ENCODE measurements at places on chromosomes 12 and 14. TPM values are rescaled to one million over a fixed set of nuclear protein-coding genes. Genes with fewer than 3 reads are reported as not detected.

DLGAP5 gene
- not detected for total RNA-seq

AP1G2 gene
- total RNA-seq: 78.6 TPM

PTPRR gene
- 0.49 TPM for total RNA-seq

MSI1 gene
- total RNA-seq: 1.3 TPM

COX8C gene
- not detected for total RNA-seq

DNA sequence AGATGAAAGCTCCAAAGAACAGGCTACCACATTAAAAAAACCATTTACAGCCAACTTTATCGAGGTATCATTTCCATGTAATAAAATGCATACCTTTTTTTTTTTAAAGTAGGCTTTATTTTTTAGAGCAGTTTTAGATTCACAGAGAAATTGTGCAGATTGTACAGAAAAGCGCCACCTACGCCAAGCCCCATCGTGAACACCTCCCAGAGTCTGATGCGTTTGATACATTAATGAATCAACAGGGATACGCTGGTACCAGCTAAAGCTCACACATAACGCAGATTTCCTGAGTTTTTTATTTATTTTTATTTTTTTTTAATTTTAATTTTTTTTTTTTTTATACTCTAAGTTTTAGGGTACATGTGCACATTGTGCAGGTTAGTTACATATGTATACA, 129.9 kb downstream of the KIF26A start:
- H3K4me3 ChIP-seq: no peak overlapping the region
- H3K36me3 ChIP-seq: no peaks in the 10 kb centered on the region
- no peaks in the 10 kb centered on the region for H3K27me3 ChIP-seq
- DNase-seq: no peak
- no peaks in the 10 kb centered on the region for H3K4me1 ChIP-seq
- H3K27ac ChIP-seq: no peak overlapping the region

GRCh38 chr14:22842211-22843122, 6.1 kb downstream of the MMP14 start:
- no peaks in the 10 kb centered on the region for H3K36me3 ChIP-seq
- no peaks in the 10 kb centered on the region for H3K4me1 ChIP-seq
- no peaks in the 10 kb centered on the region for H3K27me3 ChIP-seq
- no peak overlapping the region for H3K4me3 ChIP-seq
- peak; percentile 65 for DNase-seq

GRCh38 chr12:113670742-113671141, 199.1 kb upstream of the LHX5 start:
- no peak overlapping the region for H3K4me3 ChIP-seq
- no peaks in the 10 kb centered on the region for H3K36me3 ChIP-seq
- no peak for DNase-seq
- H3K27me3 ChIP-seq: no peaks in the 10 kb centered on the region
- no peaks in the 10 kb centered on the region for H3K4me1 ChIP-seq

DNA sequence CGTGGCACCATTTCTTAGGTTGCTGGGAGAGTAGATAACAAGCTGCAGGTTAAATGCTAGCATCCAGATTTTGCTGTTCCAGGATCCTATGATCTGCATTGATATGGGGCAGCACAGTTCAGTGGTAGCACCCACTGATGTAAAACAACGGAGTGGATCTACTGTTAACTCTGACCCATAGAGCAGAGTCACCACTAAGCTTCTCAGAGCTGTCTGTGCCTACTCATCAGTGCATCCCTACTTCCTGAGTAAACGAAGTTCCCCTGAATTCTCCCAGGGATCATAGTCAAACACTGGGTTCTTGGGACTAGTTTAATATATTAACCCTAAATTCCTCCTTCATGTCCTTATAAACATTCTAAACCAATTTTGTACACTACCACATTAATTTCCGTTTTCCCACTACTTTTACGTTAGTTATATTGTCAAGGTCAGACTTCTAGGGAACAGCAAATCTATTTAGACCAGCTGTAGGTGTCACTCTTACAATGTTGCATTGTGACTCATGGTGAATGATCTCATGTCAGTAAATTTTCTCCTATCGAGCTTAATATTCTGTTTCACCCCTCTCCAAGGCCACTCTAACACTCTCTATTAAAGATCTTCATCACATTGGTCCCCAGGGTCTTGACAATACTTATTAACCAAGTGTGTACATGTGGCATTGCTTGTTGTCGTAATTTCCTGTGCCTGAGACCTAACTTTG, 10.3 kb downstream of the RERGL start:
- H3K4me1 ChIP-seq: no peaks in the 10 kb centered on the region
- H3K36me3 ChIP-seq: no peaks in the 10 kb centered on the region
- H3K27me3 ChIP-seq: no peaks in the 10 kb centered on the region
- no peak overlapping the region for H3K27ac ChIP-seq

DNA sequence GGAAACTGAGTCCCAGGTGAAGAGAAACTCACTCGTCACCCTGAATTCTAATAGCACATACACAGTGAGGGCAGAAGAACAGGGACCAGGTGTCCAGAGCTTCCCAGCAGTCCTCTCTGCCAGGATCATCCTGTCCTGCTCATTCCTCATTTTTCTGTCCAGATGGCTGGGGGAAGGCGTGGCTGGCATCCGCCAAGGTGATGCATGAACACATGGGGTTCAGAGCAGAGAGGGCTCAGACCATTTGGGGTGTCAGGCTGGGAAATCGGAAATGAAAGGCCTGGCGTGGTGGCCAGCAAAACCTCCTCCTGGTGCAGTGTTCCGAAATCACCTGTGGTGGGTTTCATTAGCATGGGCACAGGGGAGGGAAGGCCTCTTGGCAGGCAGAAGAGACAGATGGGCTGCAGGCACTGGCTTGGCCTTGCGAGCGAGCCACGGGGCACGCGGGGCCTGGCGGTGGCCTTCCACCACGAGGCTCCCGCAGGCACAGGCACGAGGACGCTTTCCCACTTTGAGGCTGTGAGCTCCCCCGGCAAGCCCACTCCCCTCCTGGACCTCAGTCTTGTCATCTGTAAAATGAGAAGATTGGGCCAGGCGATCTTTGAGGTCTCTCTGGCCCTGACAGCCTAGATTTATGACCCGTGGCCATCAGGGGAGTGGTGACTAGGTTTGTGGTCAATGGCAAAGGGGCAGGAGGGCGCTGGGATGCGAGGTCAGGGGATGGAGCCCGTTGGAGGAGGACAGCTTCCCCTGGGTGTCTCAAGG, 68.5 kb downstream of the TSPAN9 start:
- no peaks in the 10 kb centered on the region for H3K27me3 ChIP-seq
- no peak overlapping the region for H3K4me3 ChIP-seq
- H3K27ac ChIP-seq: no peak overlapping the region
- H3K36me3 ChIP-seq: no peaks in the 10 kb centered on the region

DNA sequence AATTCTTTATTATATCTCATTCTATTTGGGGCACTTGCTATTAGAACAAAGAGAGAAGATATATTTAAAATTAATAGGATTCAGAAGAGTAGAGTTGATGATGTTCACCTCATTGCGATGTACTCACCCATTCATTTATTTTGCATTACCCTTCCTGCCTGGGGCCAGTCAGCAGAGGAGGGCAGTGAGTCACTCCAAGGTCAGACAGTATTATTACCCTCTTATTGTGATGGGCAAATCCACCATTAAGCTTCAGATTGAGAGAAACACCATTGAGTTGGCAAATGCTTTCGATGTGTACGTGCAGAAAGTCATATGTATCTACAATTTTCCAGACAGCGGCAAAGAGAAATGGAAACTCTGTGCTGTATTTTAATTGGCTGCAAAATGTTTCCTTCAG, 134.2 kb downstream of the BICD1 start:
- H3K27ac ChIP-seq: no peak overlapping the region
- no peak for DNase-seq
- no peak overlapping the region for H3K4me3 ChIP-seq
- H3K27me3 ChIP-seq: no peaks in the 10 kb centered on the region
- H3K4me1 ChIP-seq: no peaks in the 10 kb centered on the region

- no peak overlapping the region for H3K4me3 ChIP-seq
- peak overlapping the region; percentile 50 for H3K27ac ChIP-seq
- H3K4me1 ChIP-seq: no peaks in the 10 kb centered on the region
- H3K27me3 ChIP-seq: no peaks in the 10 kb centered on the region
- no peaks in the 10 kb centered on the region for H3K36me3 ChIP-seq
Observed at GRCh38 chr14:92511453-92512238, 1.9 kb upstream of the RIN3 start.

DNA sequence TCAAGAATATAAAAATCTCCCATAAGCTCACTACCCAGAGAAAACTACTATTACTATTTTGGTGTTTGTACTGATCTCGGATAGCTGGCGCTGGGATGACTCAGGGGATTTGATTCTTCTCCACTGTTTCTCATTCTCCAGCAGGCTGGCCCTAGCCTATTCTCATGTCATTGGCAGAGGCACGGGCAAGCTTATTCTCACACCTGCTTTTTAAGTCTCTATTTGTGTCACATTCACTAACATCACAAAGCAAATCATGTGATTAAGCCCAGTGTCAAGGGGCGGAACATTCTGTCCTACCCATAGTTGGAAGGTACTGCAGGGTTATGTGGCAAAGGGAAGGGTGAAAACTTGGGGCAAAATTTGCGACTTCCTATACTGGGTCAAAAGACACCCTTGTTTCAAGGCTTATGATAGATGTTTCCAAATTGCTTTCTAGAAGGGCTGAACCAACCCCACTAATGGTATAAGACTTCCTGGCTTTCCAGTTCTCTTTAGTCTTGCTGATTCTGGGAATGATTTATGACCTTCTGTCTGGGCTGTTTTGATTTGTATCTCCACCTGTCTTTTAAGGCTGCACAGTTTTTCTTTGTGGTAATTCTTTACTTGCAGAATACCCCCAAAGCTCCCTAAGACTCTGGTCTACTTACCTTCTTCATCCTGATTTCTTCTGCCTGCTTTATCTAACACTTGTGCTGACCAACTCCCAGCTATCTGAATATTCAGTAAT, 406.4 kb downstream of the NRXN3 start:
- H3K4me1 ChIP-seq: no peaks in the 10 kb centered on the region
- H3K27me3 ChIP-seq: no peaks in the 10 kb centered on the region
- H3K4me3 ChIP-seq: no peak overlapping the region
- no peaks in the 10 kb centered on the region for H3K36me3 ChIP-seq
- no peak for DNase-seq

GRCh38 chr12:70598467-70599193, 38.6 kb downstream of the PTPRB start:
- H3K4me1 ChIP-seq: no peaks in the 10 kb centered on the region
- H3K36me3 ChIP-seq: no peaks in the 10 kb centered on the region
- no peaks in the 10 kb centered on the region for H3K27me3 ChIP-seq
- no peak for DNase-seq

- no peaks in the 10 kb centered on the region for H3K27me3 ChIP-seq
- no peak overlapping the region for H3K27ac ChIP-seq
- no peaks in the 10 kb centered on the region for H3K4me1 ChIP-seq
- no peak overlapping the region for H3K4me3 ChIP-seq
- DNase-seq: no peak
Observed at GRCh38 chr14:105446971-105447370, 27.3 kb downstream of the MTA1 start.

DNA sequence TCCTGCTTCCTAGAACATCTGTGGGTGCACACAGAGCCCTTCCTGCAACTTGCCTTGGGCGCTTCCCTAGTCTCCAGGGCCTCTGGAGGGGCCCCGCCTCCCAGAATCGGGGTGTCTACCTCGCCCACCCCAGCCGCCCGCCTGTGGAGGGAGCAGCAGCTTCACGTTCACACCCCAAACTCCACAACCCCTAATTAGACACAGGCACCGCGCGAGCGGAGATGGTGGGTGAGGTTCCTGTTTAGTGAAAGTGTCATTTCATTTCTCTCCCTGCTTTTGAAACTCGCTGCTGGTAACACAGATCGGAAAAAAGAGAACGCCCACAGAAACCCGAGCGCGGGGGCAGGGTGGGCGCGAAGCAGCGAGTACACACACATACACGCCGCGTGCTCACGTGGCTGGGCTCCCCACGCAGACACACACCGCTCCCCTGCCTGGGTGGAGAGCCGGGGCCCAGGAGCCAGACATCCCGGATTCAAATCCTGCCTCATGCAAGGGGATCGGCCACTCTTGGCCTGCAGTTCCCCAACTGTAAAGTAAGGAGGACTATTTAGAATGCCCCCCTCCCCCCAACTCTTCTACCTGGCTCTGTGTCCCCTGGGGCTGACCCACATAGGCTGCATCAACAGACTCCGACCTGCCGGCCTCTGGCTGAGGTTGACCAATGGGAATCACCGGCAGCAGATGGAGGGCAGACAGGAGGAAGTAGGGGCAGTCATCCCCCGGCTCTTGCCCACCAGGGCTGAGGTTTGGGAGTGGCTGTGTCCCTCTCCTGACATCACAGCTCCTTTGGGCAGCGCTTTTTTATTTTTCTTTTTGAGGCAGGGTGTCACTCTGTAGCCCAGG, 79.2 kb upstream of the NCOR2 start:
- H3K4me3 ChIP-seq: no peak overlapping the region
- H3K27me3 ChIP-seq: no peaks in the 10 kb centered on the region
- H3K27ac ChIP-seq: no peak overlapping the region
- H3K36me3 ChIP-seq: no peaks in the 10 kb centered on the region
- H3K4me1 ChIP-seq: no peaks in the 10 kb centered on the region

DNA sequence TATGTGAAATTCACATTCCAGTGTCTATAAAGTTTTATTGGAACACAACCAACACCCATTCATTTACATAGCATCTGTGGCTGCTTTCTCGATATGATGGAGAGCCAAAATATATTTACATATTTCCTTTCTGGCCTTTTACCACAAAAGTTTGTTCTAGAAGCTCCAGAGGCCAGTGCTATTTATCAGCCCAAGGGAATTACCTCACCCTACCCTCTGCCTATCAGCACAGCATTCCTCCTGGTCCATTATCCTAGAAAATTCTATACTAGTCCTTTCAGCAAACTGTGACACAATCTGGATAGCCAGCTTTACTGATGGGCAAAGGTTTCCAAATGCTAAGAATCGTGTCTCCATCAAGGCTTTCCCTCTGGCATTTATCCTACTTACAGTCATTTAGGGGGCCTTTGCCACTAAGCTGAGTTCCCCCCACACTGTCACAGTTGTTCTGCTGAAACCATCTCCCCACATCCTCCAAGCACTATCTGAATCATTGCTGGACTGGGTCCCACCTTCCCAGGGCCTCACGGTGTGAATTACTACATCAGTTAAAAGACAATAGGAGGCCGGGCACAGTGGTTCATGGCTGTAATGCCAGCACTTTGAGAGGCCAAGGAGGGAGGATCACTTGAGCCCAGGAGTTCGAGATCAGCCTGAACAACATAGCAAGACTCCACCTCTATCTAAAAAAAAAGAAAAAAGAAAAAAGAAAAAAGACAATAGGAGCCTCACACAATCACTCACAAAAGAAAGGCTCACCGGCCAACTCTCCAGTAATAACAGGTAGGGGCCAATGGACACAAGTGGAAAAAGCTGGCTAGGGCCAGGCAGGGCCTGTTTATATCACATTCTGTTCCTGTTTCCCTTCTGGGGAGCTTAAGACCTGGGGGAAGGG, 12.1 kb downstream of the SYNE3 start:
- no peak overlapping the region for H3K4me3 ChIP-seq
- peak; percentile 54 for DNase-seq
- H3K4me1 ChIP-seq: peaks cover 1% of the 10 kb centered on the region

DNA sequence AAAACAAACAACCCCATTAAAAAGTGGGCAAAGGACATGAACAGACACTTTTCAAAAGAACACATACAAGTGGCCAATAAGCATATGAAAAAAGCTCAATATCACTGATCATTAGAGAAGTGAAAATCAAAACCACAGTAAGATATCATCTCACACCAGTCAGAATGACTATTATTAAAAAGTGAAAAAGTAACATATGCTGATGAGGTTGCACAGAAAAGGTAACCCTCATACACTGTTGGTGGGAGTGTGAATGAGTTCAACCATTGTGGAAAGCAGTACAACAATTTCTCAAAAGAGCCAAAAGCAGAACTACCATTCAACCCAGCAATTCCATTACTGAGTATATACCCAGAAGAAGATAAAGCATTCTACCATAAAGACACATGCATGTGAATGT, 18.2 kb downstream of the PDE6H start:
- H3K27me3 ChIP-seq: no peaks in the 10 kb centered on the region
- H3K4me1 ChIP-seq: no peaks in the 10 kb centered on the region
- no peak overlapping the region for H3K4me3 ChIP-seq
- H3K27ac ChIP-seq: no peak overlapping the region

All from aorta (tissue), 5 donors.